Large intestine (tissue), 12 donors: ENCODE measurements at places on chromosomes 6 and 20. TPM values are rescaled to one million over a fixed set of nuclear protein-coding genes. Genes with fewer than 3 reads are reported as not detected.

ZBTB46 gene
- polyA plus RNA-seq, result 4.1 TPM

TMEM244 gene
- polyA plus RNA-seq, result not detected

OR2J3 gene
- polyA plus RNA-seq, result not detected

ERGIC3 gene
- polyA plus RNA-seq, result 271 TPM

SCUBE3 gene
- 3.3 TPM for polyA plus RNA-seq

EPB41L1 gene
- 27.5 TPM for polyA plus RNA-seq

MROH8 gene
- 3.6 TPM for polyA plus RNA-seq

CCN6 gene
- polyA plus RNA-seq, result 0.43 TPM

PNPLA1 gene
- polyA plus RNA-seq, result 3.3 TPM

CTAGE9 gene
- polyA plus RNA-seq, result 0.73 TPM

VWA7 gene
- polyA plus RNA-seq, result 10.1 TPM

SRSF12 gene
- polyA plus RNA-seq, result 2.6 TPM

- peak; percentile 44 for DNase-seq
- peaks cover 3% of the 10 kb centered on the region for H3K4me1 ChIP-seq
Measured at GRCh38 chr20:9616833-9617461, 102.6 kb downstream of the LAMP5 start.

- peaks cover 6% of the 10 kb centered on the region for H3K36me3 ChIP-seq
- DNase-seq, result no peak
- no peak overlapping the region for H3K4me3 ChIP-seq
Measured at GRCh38 chr6:135424385-135424784, 73.2 kb downstream of the AHI1 start.

GRCh38 chr20:53364646-53365045 lies 229.0 kb downstream of the ZNF217 start:
- H3K36me3 ChIP-seq, result no peaks in the 10 kb centered on the region
- no peak for DNase-seq
- no peak overlapping the region for H3K27ac ChIP-seq
- H3K4me3 ChIP-seq, result no peak overlapping the region

DNA sequence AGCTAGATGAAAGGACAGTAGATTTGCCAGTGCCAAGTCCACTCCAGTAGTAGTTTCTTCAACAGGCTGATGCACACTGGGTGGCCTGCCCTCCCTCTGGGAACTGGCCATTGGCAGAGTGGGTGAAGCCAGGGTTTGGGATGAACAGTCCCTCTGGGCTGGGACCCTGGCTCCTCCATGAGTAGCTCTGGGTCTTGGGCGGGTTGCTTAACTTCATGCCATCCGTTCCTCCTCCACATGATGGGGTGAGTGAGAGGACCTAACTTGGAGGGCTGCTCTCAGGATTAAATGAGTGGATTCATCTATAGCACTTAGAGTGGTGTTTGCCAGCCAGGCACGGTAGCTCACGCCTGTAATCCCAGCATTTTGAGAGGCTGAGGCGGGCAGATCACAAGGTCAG lies 47.2 kb downstream of the PLAGL2 start:
- H3K27me3 ChIP-seq, result no peaks in the 10 kb centered on the region
- DNase-seq, result no peak
- peaks cover 67% of the 10 kb centered on the region for H3K36me3 ChIP-seq

- H3K4me1 ChIP-seq, result no peaks in the 10 kb centered on the region
- no peak overlapping the region for H3K4me3 ChIP-seq
- no peak overlapping the region for H3K27ac ChIP-seq
Measured at GRCh38 chr20:43955750-43956191, 41.1 kb downstream of the TOX2 start.

GRCh38 chr20:35510951-35511735 lies 18.3 kb downstream of the C20orf173 start:
- no peak for DNase-seq
- H3K36me3 ChIP-seq, result peaks cover 75% of the 10 kb centered on the region
- H3K27me3 ChIP-seq, result no peaks in the 10 kb centered on the region
- no peak overlapping the region for H3K4me3 ChIP-seq
- no peaks in the 10 kb centered on the region for H3K4me1 ChIP-seq

- no peaks in the 10 kb centered on the region for H3K36me3 ChIP-seq
- no peaks in the 10 kb centered on the region for H3K4me1 ChIP-seq
- H3K4me3 ChIP-seq, result no peak overlapping the region
- H3K27ac ChIP-seq, result no peak overlapping the region
- peak; percentile 20 for DNase-seq
Measured at GRCh38 chr6:25017932-25018567, 82.3 kb upstream of the RIPOR2 start.

GRCh38 chr20:20463933-20464374 lies 96.0 kb downstream of the INSM1 start:
- no peaks in the 10 kb centered on the region for H3K27me3 ChIP-seq
- no peak for DNase-seq
- H3K4me1 ChIP-seq, result no peaks in the 10 kb centered on the region
- H3K36me3 ChIP-seq, result peaks cover 9% of the 10 kb centered on the region
- H3K4me3 ChIP-seq, result no peak overlapping the region

- no peak overlapping the region for H3K4me3 ChIP-seq
- H3K27ac ChIP-seq, result no peak overlapping the region
- no peak for DNase-seq
- peaks cover 3% of the 10 kb centered on the region for H3K4me1 ChIP-seq
- no peaks in the 10 kb centered on the region for H3K27me3 ChIP-seq
- peaks cover 7% of the 10 kb centered on the region for H3K36me3 ChIP-seq
Measured at GRCh38 chr6:150897400-150897943, 32.0 kb downstream of the MTHFD1L start.

- peaks cover 11% of the 10 kb centered on the region for H3K4me1 ChIP-seq
- DNase-seq, result peak; percentile 16
- no peak overlapping the region for H3K27ac ChIP-seq
- H3K4me3 ChIP-seq, result peak overlapping the region; percentile 52
- H3K27me3 ChIP-seq, result peaks cover 39% of the 10 kb centered on the region
Measured at GRCh38 chr6:30954631-30955366, 14.0 kb downstream of the MUCL3 start.

DNA sequence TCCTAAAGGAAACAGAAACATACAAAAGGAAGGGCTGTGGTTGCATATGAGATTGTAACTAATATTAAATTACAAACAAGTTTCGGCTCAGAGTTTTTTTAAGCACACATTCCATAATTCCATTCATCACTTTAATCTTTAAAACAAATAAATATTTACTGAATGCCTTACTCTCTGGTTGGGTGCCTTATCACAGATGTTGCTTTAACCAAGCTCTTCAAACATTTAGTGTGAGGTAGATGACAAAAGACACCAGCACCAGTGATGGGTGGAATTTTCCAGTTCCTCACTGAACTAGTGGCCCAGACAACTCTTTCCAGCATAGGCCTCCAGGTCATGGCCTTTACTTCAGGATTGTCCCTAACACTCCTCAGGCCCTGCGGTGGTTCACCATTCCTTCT lies 58.7 kb downstream of the ARHGAP18 start:
- H3K27me3 ChIP-seq, result no peaks in the 10 kb centered on the region
- no peaks in the 10 kb centered on the region for H3K4me1 ChIP-seq
- H3K4me3 ChIP-seq, result no peak overlapping the region
- no peak overlapping the region for H3K27ac ChIP-seq
- no peak for DNase-seq

DNA sequence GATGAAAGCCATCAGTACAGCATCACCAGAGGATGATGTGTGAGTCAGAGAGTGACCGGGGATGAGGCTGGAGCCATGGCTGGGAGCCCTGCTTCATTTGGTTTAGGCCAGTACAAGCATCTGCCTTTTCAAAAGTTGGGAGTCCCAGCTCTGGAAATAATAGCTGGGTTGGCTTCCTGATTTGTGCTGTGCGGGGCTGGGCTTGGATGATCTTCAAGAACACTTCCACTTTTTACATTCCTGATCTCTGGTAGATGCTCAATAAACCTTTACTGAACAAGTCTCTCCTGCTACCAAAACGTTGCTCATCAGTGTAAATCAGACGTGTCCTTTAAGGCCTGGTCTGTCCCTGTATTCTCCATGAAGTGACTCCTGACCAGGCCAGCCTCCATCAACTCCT lies 44.1 kb upstream of the ADGRF4 start:
- no peak overlapping the region for H3K27ac ChIP-seq
- H3K27me3 ChIP-seq, result no peaks in the 10 kb centered on the region
- H3K4me3 ChIP-seq, result no peak overlapping the region
- peaks cover 5% of the 10 kb centered on the region for H3K4me1 ChIP-seq

GRCh38 chr6:156485150-156485549 lies 292.0 kb upstream of the ARID1B start:
- no peaks in the 10 kb centered on the region for H3K36me3 ChIP-seq
- DNase-seq, result no peak
- no peaks in the 10 kb centered on the region for H3K27me3 ChIP-seq
- H3K4me3 ChIP-seq, result no peak overlapping the region
- H3K27ac ChIP-seq, result no peak overlapping the region
- H3K4me1 ChIP-seq, result no peaks in the 10 kb centered on the region

DNA sequence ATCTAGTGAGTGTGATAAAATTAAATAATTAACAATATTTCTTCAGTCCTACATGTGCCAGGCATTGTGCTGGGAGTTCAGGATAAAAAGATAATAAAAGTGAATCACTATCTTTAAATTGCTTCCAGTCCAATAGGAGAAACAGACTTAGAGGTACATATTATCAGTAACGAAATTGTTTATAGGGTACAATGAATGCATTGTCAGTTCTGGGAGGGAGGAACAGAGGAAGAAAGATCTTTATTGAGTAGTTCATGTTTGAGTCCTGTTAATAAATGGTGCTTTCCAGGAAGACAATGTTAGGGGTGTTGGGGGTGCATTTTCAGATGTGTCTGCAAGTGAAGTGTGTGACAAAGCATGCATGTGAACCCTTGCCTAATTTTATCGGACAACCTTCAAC lies 183.1 kb downstream of the OGFRL1 start:
- no peaks in the 10 kb centered on the region for H3K27me3 ChIP-seq
- no peak for DNase-seq
- no peak overlapping the region for H3K27ac ChIP-seq

GRCh38 chr6:87979737-87980136 lies 67.9 kb upstream of the SPACA1 start:
- no peaks in the 10 kb centered on the region for H3K27me3 ChIP-seq
- no peak overlapping the region for H3K4me3 ChIP-seq
- DNase-seq, result no peak
- H3K27ac ChIP-seq, result no peak overlapping the region

DNA sequence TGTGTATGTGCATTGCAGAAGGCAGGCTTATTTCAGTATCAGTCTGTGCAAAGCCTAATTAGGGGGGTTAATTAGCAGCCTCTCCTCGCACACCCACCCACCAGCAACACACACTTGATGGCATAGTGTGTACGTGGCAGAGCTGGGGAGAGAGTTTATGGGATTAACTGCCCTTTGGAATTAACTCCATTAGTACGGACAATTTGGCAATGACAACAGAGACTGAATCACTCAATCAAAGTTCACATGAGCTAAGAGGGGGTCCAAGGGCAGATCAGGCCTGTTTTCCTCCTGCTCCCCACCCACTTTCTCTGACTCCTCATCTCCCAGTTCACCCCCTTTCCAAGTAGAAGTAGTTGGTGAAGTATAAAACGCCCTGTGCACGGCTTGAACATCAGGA lies 69.5 kb downstream of the LRFN2 start:
- peak; percentile 55 for DNase-seq
- no peak overlapping the region for H3K4me3 ChIP-seq
- H3K27me3 ChIP-seq, result no peaks in the 10 kb centered on the region
- H3K36me3 ChIP-seq, result no peaks in the 10 kb centered on the region
- no peak overlapping the region for H3K27ac ChIP-seq

- no peak for DNase-seq
- no peaks in the 10 kb centered on the region for H3K36me3 ChIP-seq
- no peaks in the 10 kb centered on the region for H3K4me1 ChIP-seq
- H3K27ac ChIP-seq, result no peak overlapping the region
- no peaks in the 10 kb centered on the region for H3K27me3 ChIP-seq
Measured at GRCh38 chr6:130473886-130474285, 108.1 kb downstream of the TMEM200A start.

DNA sequence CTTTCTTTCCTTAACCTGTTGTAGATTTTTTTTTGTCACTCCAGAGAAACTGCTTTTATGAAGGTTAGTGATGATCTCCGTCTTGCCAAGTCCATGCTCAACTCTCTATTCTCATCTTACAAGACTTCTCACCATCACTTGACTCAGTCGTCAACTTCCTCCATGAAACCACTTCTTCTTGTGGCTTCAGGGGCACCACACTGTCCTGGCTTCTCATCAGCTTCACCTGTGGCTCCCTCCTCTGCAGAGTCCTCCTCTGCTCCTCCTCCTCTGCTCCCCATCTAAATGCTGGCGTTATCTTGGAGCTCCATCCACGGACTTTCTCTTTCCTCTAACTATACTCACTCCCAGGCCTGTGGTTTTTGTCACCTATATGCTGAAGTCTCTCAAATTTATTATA lies 187.5 kb downstream of the BACH2 start:
- DNase-seq, result no peak
- H3K27me3 ChIP-seq, result no peaks in the 10 kb centered on the region
- H3K27ac ChIP-seq, result no peak overlapping the region
- no peak overlapping the region for H3K4me3 ChIP-seq

GRCh38 chr6:43016176-43016942 lies 2.3 kb downstream of the KLHDC3 start:
- no peak for DNase-seq
- no peak overlapping the region for H3K4me3 ChIP-seq
- H3K27ac ChIP-seq, result no peak overlapping the region
- H3K27me3 ChIP-seq, result no peaks in the 10 kb centered on the region
- peaks cover 23% of the 10 kb centered on the region for H3K4me1 ChIP-seq

GRCh38 chr6:8562125-8562524 lies 126.8 kb upstream of the SLC35B3 start:
- no peak for DNase-seq
- no peak overlapping the region for H3K4me3 ChIP-seq
- no peaks in the 10 kb centered on the region for H3K36me3 ChIP-seq
- H3K4me1 ChIP-seq, result no peaks in the 10 kb centered on the region
- no peaks in the 10 kb centered on the region for H3K27me3 ChIP-seq

- H3K4me1 ChIP-seq, result no peaks in the 10 kb centered on the region
- peaks cover 33% of the 10 kb centered on the region for H3K36me3 ChIP-seq
- no peak overlapping the region for H3K4me3 ChIP-seq
- H3K27ac ChIP-seq, result no peak overlapping the region
Measured at GRCh38 chr20:41063442-41063841, 34.8 kb downstream of the TOP1 start.

GRCh38 chr6:166488076-166488685 lies 98.3 kb downstream of the RAMACL start:
- DNase-seq, result peak; percentile 49
- peak overlapping the region; percentile 33 for H3K27ac ChIP-seq
- H3K4me3 ChIP-seq, result no peak overlapping the region

DNA sequence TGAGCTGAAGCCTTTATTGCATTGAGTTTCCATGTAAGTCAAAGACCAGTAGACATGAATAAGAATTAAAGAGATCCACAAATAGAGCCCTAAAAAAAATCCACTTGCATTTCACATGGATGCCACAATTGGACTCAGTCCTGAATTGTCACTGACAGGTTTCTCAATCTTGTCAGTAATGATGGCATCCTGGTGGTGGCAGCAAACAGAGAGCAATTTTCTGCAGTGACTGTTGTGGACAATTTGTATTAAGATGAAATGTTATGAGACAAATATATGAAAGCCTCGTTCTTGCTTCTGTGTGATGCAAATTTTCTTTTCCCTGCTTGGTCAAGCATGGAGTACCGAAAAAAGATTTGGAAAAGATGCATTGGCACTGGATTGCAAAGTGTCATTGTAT lies 278.9 kb downstream of the SAMD5 start:
- H3K27ac ChIP-seq, result no peak overlapping the region
- DNase-seq, result no peak
- H3K4me1 ChIP-seq, result no peaks in the 10 kb centered on the region
- H3K27me3 ChIP-seq, result no peaks in the 10 kb centered on the region
- no peak overlapping the region for H3K4me3 ChIP-seq
